ENCODE measurements at places on chromosomes 3 and 15.

GRCh38 chr15:57589754-57590153, 1.9 kb upstream of the MYZAP start:
- no peak for DNase-seq

DNA sequence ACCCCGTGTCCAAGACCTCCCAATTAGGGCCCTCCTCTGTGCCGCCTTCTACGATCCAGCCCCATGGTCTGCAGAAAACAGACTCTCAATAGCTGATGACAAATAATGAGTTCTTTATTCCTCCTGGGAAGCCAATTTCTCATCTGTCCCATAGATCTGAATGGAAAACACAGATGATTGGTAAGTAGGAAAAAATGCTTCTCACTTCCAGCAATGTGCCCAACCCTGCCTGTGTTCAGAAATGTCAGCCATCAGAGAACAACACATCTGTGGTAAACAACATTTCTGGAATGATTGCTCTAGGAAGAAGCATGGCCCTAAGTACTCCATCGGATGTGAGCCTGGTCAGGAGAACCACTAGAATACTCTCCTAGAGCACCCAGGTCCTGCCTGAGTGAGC, 240.5 kb upstream of the HES1 start:
- no peak for DNase-seq

GRCh38 chr3:17505856-17506255, 236.6 kb downstream of the TBC1D5 start:
- no peak for DNase-seq

DNA sequence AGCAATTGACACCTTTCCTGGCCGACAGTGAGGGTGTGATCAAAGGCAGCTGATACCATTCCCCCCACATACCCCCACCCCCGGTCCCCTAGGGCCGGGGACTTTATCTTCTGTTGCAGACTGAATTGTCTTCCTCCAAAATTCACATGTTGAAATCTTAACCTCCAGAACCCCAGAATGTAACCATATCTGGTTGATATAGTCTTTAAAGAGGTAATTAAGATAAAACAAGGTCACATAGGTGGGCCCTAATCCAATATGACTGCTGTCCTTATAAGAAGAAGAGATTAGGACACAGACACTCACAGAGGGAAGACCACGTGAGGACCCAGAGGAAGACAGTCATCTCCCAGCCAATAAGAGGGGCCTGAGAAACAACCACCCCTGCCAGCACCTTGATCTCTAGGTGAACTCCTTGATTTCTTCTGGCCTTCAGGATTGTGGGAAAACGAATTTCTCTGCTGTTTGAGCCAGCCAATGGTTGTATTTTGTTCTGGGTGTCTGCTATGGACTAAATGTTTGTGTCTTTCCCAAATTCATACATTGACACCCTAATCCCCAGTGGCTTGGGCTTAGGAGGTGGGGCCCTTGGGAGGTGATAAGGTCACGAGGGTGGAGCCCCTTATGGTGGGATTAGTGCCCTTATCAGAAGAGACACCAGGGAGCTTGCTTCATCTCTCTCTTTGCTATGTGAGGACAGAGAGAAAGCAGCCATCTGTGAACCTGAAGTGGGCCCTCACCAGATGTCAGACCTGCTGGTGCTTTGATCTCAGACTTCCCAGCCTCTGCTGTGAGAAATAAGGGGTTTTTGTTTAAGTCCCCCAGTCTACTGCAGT, 144.0 kb downstream of the CHSY1 start:
- no peak for DNase-seq

GRCh38 chr3:84724877-84725276, 233.9 kb upstream of the CADM2 start:
- DNase-seq = peak; percentile 74

GRCh38 chr3:195058336-195059005, 212.5 kb downstream of the XXYLT1 start:
- no peak for DNase-seq

DNA sequence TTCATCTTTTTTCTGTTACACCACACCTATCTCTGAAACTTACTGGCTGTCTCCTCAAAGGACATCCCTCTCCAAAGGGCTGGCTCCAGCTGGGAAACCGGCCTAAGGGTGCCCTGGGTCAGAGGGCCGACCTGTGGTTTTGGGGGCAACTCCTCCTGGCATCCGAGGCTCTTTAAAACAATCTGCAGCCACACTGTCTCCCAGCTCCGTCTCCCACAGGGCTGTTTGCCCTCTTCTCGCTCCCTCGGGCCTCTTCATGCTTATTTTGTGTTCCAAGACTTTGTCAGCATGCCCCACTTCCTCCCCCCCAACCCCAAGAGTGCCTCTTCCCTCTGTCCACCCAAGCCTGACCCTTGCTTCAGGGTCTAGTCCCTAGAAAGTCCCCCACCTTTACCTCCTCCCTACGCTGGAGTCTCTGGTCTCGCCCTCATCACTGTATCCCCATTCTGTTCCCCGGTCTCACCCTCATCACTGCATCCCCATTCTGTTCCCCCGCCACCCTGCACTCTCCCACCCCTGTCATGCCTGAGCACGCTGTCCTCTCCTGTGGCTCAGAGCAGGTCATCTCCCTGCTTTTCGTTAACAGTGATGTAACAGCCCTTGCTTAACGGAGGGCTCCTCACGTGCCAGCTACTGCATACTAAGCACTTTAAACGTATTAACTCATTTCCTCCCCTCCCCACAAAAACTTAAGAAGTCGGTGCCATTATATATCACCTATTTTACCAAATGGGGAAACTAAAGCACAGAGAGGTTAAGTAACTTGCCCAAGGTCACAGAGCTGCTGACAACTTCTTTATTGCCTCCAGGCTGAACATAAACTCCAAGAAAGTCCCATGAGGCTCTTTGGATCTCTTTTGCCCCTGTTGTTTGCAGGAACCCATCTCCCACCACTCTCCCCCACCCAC, 1.1 kb upstream of the CSK start:
- DNase-seq = no peak

GRCh38 chr3:102530415-102531181, 95.8 kb downstream of the ZPLD1 start:
- no peak for DNase-seq

DNA sequence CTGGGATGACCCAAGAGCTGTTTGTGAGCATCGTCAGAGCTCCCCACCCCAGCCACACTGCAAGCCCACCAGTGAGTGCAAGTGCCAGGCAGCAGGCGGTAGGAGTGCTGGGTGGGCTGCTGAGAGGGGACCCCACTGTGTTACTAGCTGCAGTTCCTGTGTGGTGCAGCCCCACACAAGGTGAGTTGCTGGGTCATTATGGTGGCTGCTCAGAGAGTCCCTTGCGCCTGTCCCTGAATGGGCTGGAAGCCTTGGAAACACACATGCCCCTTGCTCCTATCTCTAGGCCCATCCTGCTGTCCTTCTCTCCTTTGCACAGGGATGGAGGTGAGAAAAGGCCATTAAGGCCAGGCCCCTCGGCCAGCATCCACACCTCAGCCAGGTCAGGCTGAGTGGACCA, 83.7 kb downstream of the SEC22A start:
- DNase-seq = no peak

- no peak for DNase-seq
These were observed 267.8 kb upstream of the C2CD4B start for GRCh38 chr15:62432702-62433398.

DNA sequence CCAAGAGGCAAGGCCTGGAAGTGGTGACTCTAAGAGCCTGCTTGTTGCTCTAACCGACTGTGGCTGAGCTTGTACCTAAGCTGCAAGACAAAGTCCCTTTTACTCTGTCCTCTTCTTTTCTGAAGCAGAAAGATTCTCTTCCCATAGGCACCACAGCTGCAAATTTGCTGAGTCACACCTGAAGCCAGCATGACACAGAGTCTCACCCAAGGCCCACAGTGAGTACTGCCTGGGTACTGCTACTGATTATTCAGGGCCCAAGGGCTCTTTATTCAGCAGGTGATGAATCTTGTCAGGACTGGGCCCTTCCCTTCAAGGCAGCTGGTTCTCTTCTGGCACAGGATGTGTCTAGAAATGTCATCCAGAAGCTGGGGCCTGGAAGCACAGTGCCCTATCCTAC, 18.9 kb upstream of the TIGIT start:
- DNase-seq = no peak

GRCh38 chr3:59839283-59839682, 789.5 kb upstream of the CFAP20DC start:
- DNase-seq = peak; percentile 59

DNA sequence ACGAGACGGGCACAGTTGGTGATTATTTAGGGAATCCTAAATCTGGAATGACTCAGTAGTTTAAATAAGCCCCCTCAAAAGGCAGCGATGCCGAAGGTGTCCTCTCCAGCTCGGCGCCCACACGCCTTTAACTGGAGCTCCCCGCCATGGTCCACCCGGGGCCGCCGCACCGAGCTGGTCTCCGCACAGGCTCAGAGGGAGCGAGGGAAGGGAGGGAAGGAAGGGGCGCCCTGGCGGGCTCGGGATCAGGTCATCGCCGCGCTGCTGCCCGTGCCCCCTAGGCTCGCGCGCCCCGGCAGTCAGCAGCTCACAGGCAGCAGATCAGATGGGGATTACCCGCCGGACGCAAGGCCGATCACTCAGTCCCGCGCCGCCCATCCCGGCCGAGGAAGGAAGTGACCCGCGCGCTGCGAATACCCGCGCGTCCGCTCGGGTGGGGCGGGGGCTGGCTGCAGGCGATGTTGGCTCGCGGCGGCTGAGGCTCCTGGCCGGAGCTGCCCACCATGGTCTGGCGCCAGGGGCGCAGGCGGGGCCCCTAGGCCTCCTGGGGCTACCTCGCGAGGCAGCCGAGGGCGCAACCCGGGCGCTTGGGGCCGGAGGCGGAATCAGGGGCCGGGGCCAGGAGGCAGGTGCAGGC, 318.0 kb downstream of the FGF12 start:
- DNase-seq = no peak

DNA sequence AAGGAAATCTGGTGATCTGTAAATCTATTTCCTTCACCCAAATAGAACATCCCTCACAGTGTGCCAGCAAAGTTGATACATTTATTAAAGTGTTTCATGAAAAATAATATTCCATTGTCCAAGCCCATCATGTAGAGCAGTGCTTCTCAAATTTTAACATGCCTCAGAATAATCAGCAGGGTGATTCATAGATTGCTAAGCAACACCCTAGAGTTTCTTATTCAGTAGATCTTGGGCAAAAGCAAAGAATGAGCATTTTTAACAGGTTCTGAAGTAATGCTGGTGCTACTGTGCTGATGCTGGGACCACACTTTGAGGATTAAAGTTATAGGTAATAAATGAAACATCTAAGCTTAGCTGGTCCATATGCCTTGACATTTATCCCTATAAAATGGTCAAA, 210.5 kb downstream of the ZIC4 start:
- DNase-seq = no peak

GRCh38 chr3:30286007-30286669, 320.3 kb upstream of the TGFBR2 start:
- peak; percentile 88 for DNase-seq

- DNase-seq = no peak
These were observed 36.1 kb downstream of the STARD9 start for GRCh38 chr15:42611532-42611931.

DNA sequence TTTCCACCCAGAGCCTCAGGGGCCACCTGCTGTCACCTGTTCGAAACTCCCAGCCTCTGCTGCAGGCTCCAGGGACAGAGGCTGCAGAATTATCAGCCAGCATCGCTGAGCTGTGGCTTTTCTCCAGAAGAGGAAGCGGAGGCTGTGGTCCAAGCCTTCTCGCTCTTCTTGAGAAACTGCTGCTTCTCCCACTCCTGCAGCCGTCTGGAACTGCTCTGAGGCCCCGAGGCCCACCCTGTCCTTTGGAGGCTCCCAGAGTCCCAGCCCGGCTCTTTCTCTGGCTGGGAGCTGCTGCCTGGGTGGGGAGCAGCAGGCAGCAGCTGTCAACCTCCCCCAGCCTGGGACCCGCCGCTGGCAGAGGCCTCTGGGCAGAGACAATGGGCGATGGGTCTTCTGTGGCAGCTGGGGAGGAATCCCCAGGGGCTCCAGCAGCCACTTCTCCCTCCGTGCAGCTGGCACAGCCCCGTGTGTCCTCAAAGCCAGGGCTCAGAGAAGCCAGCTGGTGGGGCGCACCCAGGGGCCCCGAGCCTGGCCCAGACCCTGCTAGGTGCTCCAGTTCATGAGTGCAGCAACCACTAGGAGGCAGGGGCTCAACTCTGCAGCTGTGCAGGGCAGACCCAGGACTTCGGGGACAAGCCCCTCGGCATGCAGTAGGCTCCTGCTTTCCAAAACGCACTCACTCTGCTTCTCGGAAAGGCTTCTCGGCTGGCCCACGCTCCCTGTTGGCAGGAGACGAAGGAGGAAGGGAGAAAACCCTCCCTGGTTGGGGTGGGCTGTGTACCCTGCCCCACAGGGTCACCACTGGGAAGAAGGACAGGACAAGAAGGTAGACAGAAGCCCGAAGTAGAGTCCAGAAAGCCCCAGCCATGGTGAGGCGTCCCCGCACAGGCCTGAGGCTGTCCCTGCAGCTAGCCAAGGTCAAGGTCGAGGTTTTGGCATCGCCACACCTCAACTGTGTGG, 49.9 kb upstream of the FURIN start:
- DNase-seq = no peak

DNA sequence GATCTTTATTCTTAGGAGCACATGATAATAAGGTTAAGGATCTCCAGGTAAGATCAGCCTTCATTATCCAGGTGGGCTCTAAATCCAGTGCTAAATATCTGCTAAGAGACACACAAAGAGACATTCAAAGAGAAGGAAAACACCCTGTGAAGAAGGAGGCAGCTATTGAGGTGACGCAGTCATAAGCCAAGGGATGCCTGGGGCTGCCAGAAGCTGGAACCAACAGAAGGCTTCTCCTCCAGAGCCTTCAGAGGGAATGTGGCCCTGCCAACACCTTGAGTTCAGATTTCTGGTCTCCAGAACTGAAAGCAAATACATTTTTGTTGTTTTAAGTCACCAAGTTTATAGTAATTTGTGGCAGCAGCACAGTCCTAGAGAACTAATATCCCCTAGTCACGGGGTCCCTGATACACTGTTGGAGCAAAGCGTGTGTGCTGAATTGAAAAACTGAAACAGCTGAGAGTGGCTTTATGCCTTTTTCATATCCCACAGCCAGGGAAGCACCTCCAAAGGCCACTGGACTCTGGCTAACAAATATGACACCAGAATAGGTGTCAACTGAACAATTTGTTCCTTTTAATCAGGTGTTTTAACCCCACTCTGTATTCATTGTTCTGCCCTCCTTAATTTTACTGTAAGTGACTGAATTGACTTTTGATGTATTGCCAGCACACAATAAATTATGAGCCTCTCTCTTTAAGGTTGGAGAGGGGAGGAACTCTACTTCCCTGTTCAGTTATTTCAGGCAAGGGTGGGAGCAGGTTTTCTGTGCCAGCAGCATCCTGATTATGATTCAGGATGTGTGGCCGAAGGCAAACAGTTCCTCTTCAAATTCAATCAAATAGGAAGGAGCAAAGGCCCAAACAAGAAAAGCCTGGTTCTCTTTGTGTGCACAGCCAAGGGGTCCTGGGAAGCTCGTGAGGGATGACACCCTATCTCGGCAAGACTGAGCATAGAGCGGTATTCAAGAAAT, 151.8 kb upstream of the HES1 start:
- DNase-seq = no peak

- DNase-seq = no peak
These were observed 28.3 kb downstream of the LRIG1 start for GRCh38 chr3:66472313-66473134.

GRCh38 chr3:120772081-120772480, 29.5 kb downstream of the GTF2E1 start:
- DNase-seq = no peak

Data from fibroblast of skin of left biceps (primary cell).